ENCODE measurements at places on chromosomes 3 and 15.

GRCh38 chr3:102936511-102937045 is 501.8 kb downstream of the ZPLD1 start:
- no peak for DNase-seq

GRCh38 chr15:42665827-42666226 is 71.1 kb downstream of the CDAN1 start:
- no peak for DNase-seq

DNA sequence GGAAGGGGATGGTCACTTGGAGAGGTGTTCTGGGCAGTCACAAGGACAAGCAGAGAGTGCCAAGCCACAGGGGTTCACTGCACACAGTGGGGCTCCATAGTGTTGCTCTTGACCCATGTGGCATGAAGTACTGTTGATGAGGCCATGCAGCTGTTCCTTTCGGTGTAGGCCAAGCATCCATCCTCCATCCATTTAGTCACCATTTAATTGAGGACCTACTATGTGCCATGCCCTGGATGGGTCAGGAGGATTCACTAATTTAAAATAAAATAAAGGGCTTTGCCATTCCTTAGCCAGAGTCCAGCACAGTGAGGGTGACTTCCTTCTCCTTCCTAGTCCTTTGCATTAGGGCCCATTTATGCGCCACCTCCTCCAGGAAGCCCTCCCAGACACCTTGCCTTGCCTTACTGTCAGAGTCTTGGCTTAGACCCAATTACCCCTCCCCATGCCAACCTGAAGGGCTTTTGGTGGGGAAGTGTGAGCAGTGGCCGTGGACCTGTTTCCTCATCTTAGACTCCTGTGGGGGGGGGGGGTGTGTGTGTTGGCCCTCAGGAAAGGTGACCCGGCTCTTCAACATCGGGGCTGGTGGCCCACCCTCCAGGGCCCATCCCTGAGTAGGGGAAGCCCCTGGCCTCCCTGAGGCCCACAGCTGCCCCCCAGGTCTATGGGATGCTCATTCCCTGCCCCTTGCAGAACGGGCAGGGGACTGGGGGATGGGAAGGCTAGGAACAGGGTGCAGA is 25.6 kb downstream of the PSTPIP1 start:
- no peak for DNase-seq

DNA sequence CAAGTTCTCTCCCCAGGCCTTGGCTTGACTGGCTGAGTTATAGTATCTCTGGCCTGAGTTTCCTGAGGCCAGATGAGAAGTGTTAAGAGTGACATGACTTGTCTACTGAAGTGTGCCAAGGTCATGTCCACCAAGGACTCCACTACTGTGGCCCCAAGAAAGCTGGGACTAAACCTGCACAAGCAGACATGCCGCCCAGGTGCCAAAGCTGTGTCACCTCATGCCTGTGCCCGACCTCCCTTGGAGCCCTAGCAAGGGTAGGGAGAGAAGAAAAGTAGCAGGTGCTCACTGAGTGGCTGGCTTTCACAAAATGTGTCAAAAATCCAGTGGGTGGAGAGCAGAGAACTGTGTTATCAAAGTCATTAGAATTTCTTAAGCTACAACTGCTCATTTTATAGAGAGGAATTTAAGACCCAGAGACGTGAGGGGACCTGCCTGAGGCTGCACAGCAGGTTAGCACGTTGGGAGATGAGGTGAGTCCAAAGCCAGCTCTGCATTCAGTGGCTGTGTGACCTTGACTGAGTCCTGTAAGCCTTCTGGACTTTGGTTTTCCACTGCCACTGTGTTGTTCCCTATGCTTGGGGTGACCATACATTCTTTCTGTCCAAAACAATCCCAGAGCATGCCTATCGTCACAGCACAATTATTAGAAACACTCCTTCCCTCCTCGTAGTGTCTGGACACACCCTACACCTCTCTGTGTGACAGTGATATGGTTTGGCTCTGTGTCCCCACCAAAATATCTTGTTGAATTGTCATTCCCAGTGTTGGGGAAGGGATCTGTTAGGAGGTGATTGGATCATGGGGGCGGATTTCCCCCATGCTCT is 5.0 kb upstream of the LYSMD4 start:
- DNase-seq, result no peak

DNA sequence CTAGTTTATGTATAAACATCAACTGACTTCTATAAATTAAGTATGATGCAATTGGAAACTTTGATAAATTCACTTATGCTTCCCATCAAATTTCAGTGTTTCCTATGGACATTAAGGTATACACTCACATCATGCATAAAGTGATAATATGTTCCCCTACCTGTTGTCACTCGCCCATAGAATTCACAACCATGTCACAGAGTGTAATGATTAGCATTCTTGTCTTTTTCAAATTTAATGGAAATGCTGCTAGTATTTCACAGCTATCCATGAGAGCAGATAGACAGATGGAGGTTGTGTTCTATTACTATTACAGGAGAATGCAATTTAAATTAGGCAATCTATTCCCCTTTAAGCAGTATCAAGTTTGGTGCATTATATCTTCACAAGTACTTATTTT is 984 bp downstream of the PLSCR4 start:
- DNase-seq, result no peak

- DNase-seq, result no peak
These were observed 37.1 kb downstream of the PHC3 start for GRCh38 chr3:170144437-170144843.

Data from AG09319 (cell line).